T-cell (primary cell): ENCODE measurements at places on chromosomes 1 and 21.
A peak's percentile ranks its signal among the peaks of the same experiment; 100 is the strongest.

GRCh38 chr1:159851407-159851806, 11.1 kb downstream of the VSIG8 start:
- H3K4me3 ChIP-seq: no peak overlapping the region
- peaks cover 16% of the 10 kb centered on the region for H3K4me1 ChIP-seq
- no peak overlapping the region for H3K27ac ChIP-seq
- H3K27me3 ChIP-seq: no peaks in the 10 kb centered on the region

DNA sequence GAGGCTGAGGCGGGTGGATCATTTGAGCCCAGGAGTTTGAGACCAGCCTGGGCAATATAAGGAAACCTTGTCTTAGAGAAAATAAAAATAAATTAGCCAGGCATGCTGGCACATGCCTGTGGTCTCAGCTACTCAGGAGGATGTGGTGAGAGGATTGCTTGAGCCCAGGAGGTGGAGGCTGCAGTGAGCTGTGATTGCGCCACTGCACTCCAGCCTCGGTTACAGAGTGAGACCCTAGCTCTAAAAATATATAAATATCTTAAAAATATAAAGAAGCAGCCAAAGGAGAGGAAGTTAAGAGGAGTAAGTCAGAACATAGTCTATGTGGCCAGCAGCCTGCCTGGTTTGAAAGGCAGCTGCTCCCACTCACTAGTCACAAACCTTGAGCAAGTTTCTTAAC, 4.5 kb upstream of the IL10RB start:
- peak overlapping the region; percentile 20 for H3K27ac ChIP-seq
- no peak overlapping the region for H3K4me3 ChIP-seq
- peaks cover 30% of the 10 kb centered on the region for H3K4me1 ChIP-seq
- H3K36me3 ChIP-seq: peaks cover 10% of the 10 kb centered on the region
- no peaks in the 10 kb centered on the region for H3K27me3 ChIP-seq

GRCh38 chr1:203440771-203441170, 34.8 kb upstream of the PRELP start:
- no peak for DNase-seq
- no peak overlapping the region for H3K27ac ChIP-seq
- H3K4me1 ChIP-seq: no peaks in the 10 kb centered on the region
- H3K27me3 ChIP-seq: peaks cover 24% of the 10 kb centered on the region

DNA sequence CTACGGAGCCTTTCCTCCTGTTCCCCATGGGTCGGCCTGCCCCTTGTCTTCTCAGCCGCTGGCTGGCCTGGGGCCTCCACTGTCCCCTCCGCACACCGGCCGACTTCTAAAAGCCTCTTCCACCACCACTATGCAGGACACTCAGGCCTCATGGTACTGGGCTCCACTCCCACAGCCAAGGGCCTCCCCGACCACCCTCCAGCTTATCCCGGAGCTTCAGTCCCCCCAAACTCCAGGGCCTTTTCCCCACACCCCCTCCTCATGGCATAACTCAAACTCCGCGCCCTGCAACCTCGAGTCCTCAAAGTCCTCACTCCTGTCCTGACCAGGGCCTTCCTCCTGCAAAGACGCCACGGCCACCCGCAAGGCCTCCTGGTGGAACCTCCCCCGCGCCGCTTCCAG, 2.0 kb downstream of the LRRC41 start:
- H3K27me3 ChIP-seq: no peaks in the 10 kb centered on the region
- H3K27ac ChIP-seq: no peak overlapping the region
- no peak for DNase-seq
- peaks cover 7% of the 10 kb centered on the region for H3K4me1 ChIP-seq
- peaks cover 16% of the 10 kb centered on the region for H3K36me3 ChIP-seq
- peak overlapping the region; percentile 84 for H3K4me3 ChIP-seq

DNA sequence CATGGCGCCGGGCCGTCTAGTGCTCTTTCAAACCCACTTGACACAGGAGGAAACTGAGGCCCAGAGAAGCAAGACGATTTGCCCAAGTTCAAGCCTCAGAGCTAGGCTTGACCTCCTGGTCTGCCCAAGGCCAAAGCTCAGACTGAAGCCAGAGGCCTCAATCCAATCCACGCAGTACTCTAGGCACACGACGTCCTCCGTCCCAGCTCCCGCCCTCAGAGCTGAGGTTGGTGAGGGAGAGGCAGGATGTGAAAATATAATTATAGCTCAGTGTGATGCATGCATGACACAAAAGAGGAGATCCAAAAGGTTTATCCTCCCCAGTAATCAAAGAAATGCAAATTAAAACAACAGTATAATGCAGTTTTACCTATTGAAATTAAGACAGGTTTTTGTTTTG, 15.5 kb upstream of the ADGRB2 start:
- no peaks in the 10 kb centered on the region for H3K4me1 ChIP-seq
- no peaks in the 10 kb centered on the region for H3K27me3 ChIP-seq
- no peak overlapping the region for H3K27ac ChIP-seq
- no peaks in the 10 kb centered on the region for H3K36me3 ChIP-seq
- H3K4me3 ChIP-seq: no peak overlapping the region

DNA sequence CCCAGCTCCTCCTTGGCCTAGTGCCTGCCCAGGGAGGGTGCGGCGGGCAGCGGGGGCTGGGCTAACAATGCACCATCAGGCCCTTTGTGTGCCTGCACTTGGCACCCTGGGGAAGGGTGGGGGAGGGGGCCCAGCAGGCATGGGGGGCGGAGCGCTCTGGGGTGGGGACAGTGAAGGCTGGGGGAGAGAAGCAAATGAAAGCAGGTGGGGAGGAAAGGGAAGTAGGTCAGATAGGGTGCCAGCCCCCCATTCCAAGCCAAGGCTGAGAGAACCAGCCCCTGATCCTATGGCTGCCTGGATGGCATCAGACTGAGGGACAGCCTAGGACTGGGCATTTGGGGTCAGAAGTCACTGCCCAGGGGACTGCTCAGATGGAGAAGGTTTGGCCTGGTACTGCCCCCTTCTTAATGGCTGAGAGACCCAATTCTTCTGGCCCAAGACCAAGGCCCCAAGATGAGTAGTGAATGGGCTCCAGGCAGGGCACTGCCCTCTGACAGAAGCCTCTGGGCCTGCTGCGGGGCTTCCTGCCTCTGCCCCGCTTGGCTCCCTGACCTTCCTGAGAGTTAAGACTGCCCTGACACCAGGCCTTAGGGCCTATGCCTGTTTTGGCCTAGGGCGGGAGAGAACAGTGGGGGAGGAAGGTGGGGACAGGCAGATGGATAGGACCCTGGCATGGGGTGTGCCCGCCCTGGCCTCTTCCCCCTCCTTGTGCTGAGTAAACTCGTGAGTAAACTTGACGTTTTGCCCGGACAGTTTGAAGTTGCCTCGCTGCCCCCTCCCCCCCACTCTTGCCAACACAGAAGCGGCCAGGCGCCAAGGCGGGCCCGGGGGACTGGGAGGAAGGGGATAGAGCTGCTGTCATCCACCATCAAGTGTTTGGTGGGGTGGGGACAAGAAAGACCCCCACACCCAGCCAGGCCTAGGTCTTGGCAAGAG, 2.7 kb downstream of the ZBTB7B start:
- no peak for DNase-seq
- peak overlapping the region; percentile 97 for H3K4me3 ChIP-seq

DNA sequence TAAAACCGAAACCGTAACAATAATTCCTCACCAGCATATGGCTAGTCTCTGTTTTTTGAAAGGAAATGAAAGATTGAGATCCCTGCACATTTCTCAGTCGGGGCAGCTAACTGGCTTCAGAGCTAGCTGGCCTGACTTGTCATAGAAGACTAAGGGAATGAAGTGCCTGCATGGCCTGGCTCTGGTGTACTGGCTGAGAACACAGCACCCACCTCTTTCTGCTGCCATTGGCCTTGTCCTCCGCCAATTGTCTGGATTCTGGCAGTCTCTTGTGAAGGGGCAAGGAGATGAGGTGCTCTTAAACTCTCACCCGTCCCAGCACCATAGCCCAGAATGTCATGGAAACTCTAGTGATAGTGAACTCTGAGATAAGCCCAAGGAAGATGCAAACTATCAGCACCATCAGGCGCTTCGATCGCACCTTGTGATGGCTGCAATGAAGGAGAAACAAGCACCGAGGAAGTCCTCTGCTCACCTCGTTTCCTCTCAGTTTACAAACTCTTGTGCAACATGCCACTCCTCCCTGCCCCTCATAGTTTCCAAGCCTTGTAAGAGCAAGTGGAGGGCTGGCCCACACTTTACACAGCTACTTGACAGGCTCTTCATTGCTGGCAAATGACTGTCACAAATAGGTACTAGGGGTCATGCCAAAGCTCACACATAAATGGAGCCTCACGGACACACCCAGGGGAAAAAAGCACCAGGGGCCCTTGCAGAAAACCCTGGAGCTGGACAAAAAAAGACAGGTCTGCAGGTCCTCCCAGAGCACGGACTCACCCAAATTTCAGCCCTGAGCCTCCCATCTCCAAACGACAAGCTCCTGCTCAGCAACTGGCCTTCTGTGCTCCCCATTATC, 16.4 kb downstream of the INPP5B start:
- no peak for DNase-seq
- H3K4me1 ChIP-seq: peaks cover 14% of the 10 kb centered on the region
- H3K36me3 ChIP-seq: no peaks in the 10 kb centered on the region
- H3K4me3 ChIP-seq: peak overlapping the region; percentile 83

GRCh38 chr1:119815361-119815760, 4.1 kb upstream of the REG4 start:
- DNase-seq: no peak
- no peaks in the 10 kb centered on the region for H3K36me3 ChIP-seq
- no peak overlapping the region for H3K27ac ChIP-seq
- H3K27me3 ChIP-seq: no peaks in the 10 kb centered on the region
- H3K4me1 ChIP-seq: no peaks in the 10 kb centered on the region
- no peak overlapping the region for H3K4me3 ChIP-seq

GRCh38 chr1:227447531-227447990, 115.8 kb upstream of the ZNF678 start:
- no peaks in the 10 kb centered on the region for H3K4me1 ChIP-seq
- no peak for DNase-seq
- H3K36me3 ChIP-seq: no peaks in the 10 kb centered on the region
- H3K27me3 ChIP-seq: no peaks in the 10 kb centered on the region
- no peak overlapping the region for H3K27ac ChIP-seq
- no peak overlapping the region for H3K4me3 ChIP-seq

DNA sequence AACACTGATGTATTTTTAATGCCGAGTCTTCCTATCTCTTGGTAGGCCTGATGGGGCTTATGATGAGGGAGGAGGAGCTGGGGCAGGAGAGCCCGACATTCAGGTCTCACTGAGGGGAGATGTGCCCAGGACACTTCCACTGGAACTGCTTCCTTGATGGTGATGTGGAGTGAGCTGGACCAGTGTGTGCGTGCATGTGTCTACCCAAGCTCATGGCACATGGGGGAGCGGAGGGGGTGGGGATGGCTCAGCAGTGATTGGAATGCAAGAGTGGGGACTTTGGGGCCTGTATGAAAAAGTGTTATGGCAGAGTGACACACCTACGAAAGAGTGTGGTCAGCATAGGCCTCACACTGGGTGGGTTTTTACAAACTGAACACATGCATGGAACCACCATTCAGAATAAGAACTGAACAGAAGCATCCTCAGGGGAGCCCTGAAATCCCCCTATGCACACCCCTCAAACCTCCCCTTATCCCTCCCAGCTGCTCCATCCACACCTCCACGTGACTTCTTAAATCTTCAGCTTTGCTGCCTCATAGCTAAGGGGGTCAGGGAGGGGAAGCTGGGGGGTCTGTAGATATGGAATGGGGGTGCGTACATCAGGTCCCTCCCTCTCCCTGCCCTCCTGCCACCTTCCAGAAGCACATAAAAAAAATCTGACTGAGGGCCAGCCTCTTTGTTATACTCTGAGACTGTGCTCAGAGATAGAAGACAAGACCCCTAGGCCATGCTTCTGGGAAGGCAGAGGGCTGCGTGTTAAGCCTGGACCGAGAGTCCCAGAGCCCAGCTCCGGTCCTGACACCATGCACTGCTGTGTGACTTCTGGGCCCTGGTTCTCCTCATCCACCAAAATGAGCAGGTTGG, 11.6 kb downstream of the IL6R start:
- H3K27me3 ChIP-seq: no peaks in the 10 kb centered on the region
- H3K4me3 ChIP-seq: no peak overlapping the region
- DNase-seq: no peak
- H3K27ac ChIP-seq: no peak overlapping the region

DNA sequence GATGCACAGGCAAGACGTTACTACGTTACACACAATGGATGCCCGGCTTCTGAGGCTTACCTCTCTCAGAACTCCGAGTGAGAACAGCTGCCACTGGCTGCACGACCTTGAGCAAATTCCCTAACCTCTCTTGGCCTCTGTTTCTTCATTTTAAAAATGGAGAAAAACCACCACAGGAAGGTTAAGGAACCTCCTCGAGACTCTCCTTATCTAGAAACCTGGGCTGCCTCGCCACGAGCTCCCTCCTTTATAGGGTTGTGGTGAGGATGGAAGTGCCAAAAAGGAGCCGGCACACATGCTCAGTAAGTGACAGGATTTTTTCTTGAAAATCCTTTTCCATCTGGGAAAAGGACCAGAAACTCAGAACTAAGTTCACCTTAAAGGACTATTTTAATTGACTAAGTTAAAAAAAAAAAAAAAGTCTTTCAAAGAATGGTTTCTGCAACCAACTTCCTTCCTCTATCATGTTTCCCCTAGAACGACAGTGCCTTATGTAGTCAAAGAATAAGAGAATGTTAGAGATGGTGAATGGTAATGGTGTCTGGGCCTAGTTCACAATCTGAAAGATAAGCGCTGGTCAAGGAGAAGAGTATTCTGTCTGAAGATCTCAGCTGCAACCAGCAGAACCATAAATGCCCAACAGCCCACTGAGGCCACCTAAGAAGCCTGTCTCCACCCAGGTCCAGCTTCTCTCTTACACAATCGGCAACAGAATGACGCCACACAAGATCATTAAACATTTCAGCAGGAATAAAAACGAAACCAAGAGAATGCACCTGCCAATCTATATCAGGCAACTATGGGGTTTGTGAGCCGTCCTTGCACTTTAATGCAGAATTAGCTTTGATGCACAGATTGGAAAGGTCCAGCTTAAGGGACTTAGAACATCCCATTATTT, 64.9 kb downstream of the SLC45A1 start:
- no peaks in the 10 kb centered on the region for H3K27me3 ChIP-seq
- H3K36me3 ChIP-seq: peaks cover 3% of the 10 kb centered on the region
- peak overlapping the region; percentile 46 for H3K27ac ChIP-seq
- peak overlapping the region; percentile 19 for H3K4me3 ChIP-seq

DNA sequence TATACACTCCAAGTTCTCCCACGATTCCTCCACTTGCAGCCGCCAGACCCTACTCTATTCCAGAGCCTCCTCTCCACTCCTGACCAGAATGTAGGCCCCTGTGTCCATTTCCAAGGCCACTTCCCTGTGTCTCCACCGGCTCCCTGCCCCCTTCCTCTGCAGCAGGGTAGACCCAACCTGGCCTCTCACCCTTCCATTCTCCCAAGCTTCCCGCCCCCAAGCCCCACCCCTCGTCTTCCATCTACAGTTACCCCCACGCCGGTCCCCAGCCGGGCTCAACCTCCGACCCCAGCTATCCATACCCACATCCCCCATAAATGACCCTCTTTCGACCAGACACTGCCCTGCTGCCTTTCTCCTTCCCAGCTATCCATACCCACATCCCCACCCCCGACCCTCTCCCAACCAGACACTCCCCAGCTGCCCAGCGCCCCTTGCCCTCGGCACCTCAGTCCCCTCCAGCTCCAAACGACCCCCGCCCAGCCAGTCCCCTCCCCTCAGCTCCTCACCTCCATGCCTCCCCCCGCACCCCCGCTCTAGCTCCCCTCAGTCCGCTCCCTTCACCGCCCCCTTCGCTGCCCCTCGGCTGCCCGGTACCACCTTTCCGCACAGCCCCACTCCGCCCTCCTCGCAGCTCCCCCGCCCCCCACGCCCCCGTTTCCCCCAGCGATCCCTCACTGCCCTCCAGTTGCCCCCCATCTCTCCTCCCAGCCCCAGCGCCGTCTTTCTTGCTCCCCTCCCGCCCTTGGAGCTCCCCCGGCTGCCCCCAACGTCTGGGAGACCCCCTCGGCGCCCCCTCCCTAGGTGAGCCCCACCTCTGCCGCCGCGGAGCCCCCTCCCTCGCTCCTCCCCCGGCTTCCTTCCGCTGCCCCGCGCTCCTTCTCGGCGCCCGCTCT, 670 bp downstream of the RAB3B start:
- H3K27me3 ChIP-seq: peaks cover 15% of the 10 kb centered on the region
- no peaks in the 10 kb centered on the region for H3K36me3 ChIP-seq
- DNase-seq: no peak
- no peak overlapping the region for H3K4me3 ChIP-seq
- no peak overlapping the region for H3K27ac ChIP-seq
